ENCODE measurements at places on chromosomes 2 and 18.

- no peak for DNase-seq
Observed at GRCh38 chr2:168116448-168116847, 130.9 kb downstream of the STK39 start.

- no peak for DNase-seq
Observed at GRCh38 chr2:41725901-41726300, 321.9 kb upstream of the PKDCC start.

DNA sequence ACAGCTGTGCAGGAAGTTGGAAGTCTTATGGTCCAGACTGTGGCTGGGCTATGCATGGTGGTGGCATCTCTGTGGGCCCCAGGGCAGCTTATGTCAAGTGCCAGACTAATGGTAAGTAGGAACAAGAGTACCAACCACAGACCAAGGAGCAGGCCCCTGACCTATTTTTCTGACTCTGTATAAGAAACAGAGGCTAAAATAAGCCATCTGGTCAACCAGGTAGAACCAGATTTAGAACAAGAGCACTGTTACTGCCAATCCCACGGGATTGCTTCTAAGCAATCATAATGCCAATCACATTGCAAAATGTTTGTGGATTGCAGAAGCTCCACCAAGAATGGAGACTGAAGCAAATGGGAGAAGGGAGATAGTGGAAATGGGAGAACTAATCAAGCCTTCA, 11.1 kb upstream of the ST3GAL5 start:
- no peak for DNase-seq

DNA sequence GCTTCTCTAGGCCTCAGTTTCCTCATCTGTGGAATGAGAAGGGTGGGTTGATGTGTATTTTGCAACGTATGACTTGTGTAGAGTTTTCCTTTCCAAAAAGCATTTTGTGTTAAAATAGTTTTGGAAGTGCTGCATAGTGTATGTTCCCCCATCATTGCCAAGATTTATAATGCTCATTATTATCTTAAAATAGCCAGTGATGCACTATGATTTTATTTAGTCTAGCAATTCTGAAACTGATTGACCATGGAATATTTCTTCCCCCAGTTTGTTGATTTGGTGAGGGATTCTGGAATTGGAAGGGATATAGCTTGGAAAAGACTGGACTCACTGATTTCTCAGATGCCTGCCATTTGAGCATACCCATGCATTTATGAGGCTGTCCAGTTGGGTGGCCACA, 130.6 kb downstream of the CCDC85A start:
- DNase-seq: no peak

- DNase-seq: no peak
Observed at GRCh38 chr2:55923091-55923981, at the start of gene EFEMP1. Gene EFEMP1, minus strand, starts transcription at chr2:55923782. Its CDS starts 1,342 bp downstream, at chr2:55922440.

- DNase-seq: no peak
Observed at GRCh38 chr2:43718530-43719124, 42.4 kb upstream of the C1GALT1C1L start.

DNA sequence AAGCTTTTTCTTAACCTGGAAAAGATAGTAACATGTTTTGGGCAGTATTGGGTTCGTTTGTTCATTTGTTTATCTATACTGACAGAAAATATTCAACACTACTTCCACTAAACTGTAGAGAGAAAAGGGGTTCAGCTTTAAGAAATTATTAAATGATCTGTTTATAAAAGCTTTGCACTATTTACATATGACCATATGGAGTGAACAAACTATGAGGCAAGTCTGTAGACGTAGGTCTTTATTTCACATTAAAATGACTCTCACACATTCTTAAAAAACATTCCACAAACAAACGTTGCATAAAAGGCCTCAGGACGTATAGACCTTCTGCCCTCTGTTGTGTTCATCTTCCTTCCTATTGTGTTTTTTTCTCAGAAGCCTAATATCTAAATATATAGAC, 94.6 kb downstream of the CD226 start:
- no peak for DNase-seq

DNA sequence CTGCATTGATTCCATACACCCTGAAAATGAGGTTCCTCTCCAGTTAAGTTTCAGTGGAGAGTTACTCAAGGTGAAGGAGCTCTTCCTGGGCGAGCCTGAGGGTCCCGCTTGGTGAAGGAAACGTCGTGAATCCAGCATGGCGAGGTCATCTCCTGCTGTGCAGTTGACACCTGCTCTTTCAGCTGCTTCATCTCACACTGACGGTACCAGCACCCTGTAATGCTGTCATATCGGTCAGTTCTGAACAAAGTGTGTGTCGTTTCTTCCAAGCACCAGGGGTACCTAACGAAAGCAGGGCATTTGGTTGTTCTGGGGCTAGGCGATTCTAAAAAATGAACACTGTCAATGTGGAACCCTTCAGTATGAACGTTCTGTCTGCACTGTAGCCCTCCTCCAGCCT, 52.6 kb downstream of the ITGB1BP1 start:
- no peak for DNase-seq

DNA sequence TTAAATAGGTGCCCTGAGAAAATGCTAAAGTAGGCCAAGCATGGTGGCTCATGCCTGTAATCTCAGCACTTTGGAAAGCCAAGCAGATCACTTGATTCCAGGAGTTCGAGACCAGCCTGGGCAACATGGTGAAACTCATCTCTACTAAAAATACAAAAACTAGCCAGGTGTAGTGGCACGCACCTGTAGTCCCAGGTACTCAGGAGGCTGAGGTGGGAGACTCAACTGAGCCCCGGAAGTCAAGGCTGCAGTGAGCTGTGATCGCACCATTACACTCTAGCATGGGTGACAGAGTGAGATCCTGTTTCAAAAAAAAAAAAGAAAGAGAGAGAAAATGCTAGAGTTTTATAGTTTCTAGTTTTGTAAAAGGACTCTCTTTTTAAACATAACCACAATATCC, 12.0 kb downstream of the ANKRD44 start:
- DNase-seq: peak; percentile 56

- peak; percentile 38 for DNase-seq
Observed at GRCh38 chr2:12430407-12431133, 286.2 kb upstream of the TRIB2 start.

GRCh38 chr2:240326246-240326645, 109.2 kb upstream of the GPC1 start:
- no peak for DNase-seq

DNA sequence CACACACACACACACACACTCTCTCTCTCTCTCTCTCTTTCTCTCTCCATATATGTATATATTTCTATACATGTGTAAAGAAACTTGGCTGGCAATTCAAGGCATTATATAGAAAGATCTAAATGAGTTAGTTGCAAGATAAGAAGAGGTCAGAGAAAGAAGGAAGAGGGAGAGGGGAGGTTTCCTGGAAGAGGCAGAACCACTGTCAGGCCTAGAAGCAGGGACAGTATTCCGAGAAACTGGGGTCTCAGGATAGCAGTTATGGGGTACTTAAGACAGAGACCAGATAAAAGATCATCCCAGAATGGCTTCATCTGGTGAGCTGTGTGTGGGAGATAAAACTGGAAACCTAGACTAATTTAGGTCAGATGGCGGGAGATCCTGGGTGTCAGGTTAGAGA, 180.8 kb downstream of the CAMKMT start:
- DNase-seq: no peak

GRCh38 chr2:26590508-26590907, 50.7 kb downstream of the CIB4 start:
- DNase-seq: no peak

DNA sequence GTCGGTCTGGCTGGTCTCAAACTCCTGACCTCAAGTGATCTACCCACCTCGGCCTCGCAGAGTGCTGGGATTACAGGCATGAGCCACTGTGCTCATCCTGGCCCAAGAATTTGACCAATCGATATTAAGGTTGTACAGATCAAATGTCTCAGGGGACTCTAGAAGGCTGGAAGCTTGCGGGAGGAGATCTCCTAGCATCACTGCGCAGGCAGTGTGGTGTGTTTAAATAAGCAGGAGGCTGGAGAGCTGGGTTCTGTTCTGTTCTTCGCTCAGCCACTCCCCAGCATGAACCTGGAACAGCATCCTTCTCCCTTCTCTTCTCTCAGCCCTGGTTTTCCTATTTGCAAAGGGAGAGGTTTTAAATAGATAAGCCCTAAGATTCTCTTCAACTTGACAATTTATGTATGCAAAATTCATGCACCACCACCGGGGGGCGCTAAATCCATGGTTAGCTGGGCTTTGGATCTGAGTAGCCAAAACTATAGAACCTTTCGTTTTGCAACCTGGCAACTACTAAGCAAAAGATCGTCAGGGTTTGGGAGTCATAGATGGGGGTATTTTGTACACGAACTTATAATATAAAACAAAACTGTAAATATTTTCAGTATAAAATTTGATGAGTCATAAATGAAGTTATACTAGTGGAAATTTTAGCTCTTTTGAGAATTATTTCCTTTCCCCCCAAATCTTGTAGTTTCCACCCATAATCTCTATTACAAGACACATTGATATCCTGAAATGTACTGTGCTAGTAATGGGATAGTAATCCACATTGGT, 60.6 kb downstream of the SLC16A14 start:
- peak; percentile 54 for DNase-seq

DNA sequence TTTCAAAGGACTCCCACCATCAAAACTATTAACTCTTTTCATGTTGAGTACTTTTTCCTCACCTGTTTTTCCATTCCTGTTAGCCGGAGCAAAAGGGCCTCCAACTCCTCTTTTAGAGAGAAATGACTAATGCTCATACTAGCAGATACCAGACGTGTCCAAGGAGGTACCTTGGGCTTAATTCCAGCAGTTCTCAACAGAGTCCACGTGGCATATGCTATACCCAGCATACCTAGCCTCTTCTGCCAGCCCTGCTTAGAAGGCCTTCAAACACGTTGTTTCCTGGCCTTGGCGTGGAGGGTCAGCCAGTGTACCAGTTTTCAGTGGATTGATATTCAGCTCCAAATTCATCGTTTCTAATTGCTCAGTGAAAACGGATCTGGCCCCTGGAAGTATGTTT, 123.9 kb downstream of the MGAT5 start:
- DNase-seq: no peak

GRCh38 chr2:224885836-224886547, 156.3 kb downstream of the DOCK10 start:
- no peak for DNase-seq

GRCh38 chr2:208620487-208620978, 213.9 kb downstream of the PTH2R start:
- no peak for DNase-seq

GRCh38 chr2:30218814-30219213, 12.5 kb upstream of the LBH start:
- DNase-seq: no peak

DNA sequence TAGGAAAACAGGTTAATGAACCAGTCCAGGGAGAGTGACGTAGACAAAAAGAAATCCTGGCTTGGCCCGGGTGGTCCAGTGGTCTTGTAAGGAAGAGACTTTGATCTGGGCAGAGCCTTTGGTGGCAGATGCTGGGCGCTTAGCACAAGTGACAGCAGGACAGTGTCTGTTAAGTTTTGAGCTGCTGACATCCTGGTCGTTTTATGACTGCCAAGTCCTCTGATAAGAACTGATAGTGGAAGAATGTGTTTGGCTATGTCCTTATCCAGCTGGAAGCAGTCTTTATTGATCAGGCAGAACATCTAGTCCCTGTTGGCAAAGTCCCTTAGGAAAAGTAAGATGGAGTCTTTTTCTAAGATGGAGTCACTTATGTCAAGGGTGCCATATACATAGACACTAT, 27.4 kb upstream of the ZNF407 start:
- DNase-seq: no peak

DNA sequence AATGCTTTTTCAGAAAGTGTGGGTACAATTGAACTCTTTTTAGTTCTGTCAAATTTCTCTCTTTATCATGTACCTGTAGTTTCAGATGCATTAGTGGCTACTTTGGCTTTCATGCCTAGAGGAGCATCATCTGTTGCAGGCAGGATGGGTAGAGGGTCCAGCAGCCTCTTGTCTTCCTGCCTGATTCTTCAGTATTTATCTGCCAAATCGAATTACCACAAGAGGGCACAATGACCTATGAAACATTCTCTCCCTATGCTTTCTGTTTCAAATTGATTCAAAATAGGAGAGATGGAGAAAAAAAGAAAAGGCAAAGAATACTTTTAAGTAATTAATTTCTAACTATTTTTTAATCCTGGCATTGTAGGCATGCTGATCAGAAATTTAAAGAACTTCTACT, 477.2 kb downstream of the TRIB2 start:
- no peak for DNase-seq

GRCh38 chr2:171042253-171042969, 113.4 kb downstream of the GORASP2 start:
- no peak for DNase-seq

GRCh38 chr2:157780211-157780610, 95.9 kb downstream of the ACVR1 start:
- no peak for DNase-seq

DNA sequence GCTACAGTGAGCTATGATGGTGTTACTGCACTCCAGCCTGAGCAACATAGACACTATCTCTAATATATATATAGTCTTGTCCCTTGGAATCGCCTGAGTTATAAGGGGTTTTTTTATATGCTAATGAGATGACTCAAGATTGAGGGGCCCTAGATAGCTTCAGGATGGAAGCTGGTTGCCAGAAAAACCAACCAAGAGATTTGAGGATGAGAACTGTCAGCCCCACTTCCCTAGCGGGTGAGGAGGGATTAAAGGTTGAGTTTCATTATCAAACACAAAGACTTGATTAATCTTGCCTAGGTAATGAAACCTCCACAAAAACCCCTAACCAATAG, 12.6 kb upstream of the GALM start:
- DNase-seq: no peak

DNA sequence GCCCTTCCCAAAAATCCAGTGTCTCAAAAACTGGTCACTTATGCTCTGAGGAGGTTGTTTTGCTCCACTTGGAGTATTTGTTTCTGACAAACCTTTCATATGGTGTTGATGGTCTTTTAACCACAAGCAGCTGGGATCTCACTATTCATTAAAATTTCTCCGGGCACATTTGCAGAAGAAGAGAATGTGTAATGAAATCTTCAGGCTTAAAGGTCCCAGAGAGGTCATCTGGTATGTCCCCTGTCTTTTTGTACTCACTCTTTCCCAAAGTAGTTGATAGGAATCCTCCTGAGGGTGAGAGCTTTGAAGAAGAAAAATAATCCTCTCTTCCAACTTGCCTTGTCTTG, 430.8 kb downstream of the SETBP1 start:
- no peak for DNase-seq

DNA sequence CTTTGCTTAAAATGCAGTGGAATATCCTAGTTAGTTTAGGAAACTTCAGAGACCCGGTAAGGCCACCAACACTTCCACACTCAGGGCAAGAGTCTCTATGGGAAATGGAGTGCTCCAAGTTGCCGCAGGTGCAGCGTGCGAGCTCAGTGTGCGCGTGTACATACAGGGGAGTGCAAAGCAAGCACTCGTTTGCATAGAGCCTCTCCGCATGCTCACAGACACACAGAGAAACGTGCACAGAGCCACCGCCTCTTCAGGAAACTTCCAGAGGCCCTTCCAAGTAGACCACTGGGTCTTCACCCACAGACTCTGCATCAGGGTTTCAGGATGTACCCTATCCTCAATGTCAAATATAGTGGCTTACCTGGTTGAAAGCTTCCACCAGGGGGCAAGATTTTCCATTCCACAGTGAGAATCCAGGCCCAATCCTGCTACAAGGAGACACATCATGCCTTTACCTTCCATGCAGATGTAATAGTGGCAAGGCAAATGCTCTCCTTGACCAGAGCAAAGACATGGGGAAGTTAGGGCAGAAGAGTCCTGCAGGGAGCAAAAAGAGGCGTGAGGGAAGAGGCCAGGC, 513.0 kb upstream of the MYT1L start:
- no peak for DNase-seq

Measured in immature natural killer cell (primary cell).